ENCODE measurements at places on chromosomes 7 and 10.
A peak's percentile ranks its signal among the peaks of the same experiment; 100 is the strongest.

DNA sequence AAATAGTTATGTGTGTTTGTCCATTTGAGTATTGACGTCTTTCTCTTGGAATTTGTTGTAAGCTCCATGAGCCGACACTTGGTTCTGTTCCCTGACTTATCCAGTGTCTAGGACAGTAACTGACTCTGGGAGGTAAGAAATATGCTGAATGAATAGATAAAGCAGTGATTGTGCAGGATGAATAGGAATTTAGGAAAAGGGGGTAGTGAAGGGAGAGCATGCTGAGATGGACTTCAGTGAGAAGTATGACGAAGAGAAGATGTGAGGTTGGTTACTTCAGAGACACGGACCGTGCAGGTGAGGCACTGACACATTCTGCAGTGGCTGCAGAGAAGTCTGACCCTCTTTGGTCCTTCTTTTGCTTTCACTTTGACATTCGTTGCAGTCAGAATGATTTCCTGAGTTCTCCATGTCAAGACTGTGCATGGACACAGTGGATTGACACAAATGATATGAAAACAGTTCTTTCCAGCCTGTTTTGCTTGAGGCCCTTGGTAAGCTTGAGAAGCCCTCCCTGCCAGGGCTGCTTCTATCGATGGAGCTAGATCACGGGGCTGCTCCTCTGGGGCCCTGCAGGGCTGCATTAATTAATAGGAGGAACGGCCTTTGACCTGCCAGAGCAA is 261.5 kb upstream of the SORCS1 start:
- no peak for DNase-seq

GRCh38 chr7:133645884-133646391 is 393.1 kb downstream of the EXOC4 start:
- DNase-seq: no peak

- DNase-seq: no peak
Observed at GRCh38 chr10:123502983-123503382, 163.2 kb upstream of the GPR26 start.

DNA sequence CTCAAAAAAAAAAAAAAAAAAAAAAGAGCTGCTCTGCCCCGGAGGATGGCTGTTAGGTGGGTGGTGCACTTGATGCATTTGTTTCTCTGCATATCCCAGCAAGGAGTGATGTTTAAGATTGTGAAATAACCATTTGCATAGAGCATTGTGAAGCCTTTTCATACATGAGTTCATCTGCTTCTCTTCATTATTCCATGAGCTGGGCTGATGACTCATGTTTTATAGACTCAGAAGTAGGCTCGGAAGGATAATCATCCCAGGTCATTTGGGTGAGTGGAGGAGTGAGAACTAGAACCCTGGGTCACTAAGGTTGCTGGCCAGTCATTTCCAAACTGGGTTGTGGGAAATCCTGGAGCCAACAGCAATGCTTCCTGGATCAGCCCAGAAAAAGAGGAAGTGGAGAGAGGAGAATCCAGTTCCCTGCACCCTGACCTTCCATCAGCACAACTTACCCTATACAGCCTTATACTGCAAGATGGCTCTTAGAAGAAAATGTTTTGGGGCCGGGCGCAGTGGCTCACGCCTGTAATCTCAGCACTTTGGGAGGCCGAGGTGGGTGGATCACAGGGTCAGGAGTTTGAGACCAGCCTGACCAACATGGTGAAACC is 45.3 kb downstream of the TACC2 start:
- peak; percentile 4 for DNase-seq

- DNase-seq: no peak
Observed at GRCh38 chr10:110457851-110458250, 39.9 kb upstream of the DUSP5 start.

DNA sequence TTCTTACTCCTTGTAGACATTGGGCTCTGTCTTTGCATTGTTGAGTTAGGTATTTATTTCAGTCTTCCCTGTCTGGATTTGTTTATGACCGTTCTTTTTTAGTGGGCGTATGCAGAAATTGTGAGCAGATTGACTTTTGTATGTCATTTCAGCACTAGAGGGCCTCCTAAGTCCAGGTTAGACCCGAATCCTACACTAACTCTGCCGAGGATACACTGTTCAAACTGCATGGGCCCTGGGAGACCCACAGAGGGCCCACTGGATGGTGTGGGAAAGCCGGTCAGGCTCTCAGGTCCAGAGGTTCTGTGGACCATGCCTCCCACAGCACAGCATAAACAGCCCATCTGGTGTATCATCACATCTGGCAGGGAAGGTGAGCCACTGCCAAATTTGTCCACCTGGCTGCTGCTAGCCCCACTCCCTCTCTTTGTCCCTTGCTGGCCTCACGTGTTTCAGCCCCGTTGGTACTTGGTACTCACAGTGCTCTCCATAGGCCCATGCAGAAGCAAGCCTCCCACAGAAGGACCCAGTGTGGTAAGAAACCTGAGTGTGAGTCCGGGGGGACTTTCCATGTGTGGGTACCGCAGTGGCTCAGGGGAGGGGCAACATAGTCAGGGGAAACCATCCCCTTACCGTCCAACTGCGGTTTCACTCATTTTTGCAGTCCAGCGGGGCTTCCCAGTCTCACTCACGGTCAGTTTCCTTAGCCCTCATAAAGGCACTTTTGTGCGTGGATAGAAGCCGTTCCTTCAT is 112.8 kb downstream of the APBB1IP start:
- no peak for DNase-seq

- DNase-seq: no peak
Observed at GRCh38 chr7:137618748-137619147, 228.0 kb downstream of the DGKI start.

DNA sequence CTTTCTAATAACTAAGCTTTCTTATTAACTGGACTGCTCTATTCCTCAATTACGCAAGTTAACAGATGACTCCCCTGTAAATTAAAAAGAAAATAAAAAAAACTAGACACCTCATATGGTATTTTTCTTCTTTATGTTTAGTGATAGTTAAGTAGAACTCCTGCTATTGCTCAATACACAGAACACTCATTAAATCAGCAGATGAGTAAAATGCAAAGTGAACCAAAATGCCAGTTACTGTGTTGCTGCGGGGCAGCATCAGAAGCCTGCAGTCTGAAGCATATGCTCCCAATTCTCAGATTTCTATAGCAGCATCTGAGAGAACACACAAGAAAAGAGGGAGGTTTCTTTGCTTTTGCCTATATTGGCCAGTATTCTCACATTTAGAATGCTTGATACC is 28.4 kb downstream of the CDK6 start:
- DNase-seq: no peak

DNA sequence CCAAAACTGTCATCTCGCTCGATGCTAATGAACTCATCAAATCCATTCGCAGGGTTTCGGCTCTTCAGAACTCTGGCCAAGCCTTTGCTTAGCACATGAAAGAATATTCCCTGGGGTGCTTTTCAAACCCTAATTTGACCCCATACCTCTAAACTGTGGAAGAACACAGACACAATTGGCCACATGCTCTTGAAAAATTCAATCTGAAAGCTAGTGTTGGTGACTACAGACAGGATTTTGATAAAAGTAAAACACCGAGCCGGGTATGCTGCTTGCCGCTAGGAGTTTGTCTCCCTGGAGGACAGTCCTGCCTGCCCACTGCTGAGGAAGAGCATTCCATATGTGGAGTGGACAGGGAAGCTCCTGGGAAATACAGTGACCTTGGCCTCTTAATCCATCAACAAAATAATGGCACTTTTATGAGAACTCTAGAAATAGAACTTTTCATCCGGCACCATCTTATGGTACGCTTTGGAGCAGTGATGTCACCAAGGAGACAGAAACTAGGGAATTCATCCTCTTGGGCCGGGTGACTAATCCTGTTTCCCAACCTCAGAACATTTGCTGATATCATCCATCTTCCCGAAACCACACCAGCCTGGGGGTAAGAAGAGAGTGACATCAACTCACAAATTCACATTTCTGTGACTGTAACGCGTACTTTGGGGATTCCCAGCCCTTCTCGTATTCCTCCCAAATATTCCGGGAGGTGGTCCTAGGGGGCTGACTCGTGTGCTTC is 34.2 kb downstream of the MTURN start:
- no peak for DNase-seq

DNA sequence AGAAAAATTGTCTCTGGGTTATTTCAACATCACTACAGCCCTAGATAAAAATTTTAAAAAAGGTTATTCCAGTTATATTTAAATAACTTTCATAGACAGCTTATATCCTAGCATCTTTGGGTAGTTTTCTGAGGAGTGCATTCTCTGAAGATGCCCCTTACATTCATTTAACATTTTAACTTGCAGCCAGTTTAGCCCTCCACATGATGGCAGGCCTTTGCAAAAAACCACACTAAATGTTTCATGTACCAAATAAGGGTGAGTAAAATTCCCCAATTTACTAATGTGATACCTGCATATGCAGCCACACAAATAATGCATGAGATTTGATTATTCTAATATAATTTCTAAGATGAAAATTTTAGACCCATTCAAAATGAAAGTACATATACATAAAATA is 108.4 kb upstream of the ZWINT start:
- no peak for DNase-seq

DNA sequence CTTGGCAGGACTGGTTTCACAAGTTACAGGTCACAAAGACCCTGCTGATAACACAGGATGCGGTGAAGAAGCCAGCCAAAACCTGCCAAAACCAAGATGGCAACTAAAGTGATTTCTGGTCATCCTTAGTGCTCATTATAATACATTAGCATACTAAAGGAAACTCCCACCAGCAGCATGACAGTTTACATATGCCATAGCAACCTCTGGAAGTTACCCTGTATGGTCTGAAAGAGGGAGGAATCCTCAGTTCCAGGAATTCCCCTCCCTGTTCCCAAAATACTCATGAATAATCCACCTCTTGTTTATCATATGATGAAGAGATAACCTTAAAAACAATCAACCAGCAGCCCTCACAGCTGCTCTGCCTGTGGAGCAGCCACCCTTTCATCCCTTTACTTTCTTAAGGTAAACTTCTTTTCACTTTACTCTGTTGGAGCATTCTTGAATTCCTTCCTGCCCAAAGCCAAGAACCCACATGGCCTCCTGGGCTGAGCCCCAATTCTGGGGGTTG is 21.9 kb downstream of the DPY19L1 start:
- no peak for DNase-seq

DNA sequence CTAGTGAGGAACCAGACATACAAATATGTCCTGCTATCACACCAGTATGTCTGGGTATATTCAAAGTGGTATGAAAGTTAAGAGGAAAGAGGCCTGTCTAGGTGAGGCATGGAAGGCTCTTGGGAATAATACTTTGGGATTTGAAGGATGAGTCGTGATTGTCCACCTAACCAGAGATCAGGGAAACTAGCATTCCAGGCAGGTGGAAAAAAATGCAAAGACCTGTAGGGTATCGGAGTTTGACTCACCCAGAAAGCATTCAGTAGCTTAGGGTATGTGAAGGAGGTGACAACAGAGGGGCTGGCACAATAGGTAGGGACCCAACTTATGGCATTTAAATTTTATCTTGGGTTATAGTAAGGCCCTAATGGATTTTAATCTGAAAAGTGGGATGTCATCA is 950 bp upstream of the GCC1 start:
- no peak for DNase-seq

DNA sequence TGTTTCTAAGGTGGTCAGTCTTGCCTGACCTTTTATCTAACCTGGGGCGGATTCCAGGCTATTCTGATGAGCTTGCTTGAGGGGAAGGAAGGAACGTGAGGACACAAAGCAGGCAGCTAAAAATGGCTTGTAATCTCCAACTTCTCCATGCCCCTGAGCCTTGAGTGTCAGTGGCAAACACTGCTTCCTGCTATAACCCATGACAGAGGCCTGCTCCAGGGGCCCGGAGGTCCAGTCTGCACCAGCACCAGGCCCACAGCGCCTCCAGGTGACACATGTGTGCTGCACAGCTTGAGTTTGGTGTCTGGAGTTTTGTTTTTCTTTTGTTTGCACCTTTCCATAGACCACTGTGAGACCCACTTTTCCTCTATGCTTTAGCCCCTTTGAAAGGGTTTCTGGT is 207.9 kb downstream of the PAXIP1 start:
- no peak for DNase-seq

DNA sequence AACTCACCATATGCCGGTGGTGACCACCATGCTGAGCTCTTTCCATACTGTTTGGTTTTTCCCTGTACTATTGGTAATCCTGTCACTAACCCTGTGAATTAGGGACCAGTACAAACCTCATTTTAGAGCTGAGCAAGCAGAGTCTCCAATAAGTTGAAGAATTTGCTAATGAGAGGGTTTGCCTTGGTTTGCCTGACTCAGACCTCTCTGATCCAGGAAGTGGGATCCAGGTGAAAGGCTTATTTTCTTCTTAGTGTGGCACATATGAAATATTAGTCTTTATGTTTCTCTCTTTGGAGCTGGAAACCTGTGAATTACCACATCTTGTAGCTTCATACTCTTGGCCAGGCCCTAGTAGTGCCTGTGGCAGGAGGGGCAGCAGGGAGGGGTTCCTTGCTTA is 114.1 kb upstream of the IGFBP3 start:
- no peak for DNase-seq

- DNase-seq: no peak
Observed at GRCh38 chr10:29757551-29758297, 123.0 kb upstream of the SVIL start.

DNA sequence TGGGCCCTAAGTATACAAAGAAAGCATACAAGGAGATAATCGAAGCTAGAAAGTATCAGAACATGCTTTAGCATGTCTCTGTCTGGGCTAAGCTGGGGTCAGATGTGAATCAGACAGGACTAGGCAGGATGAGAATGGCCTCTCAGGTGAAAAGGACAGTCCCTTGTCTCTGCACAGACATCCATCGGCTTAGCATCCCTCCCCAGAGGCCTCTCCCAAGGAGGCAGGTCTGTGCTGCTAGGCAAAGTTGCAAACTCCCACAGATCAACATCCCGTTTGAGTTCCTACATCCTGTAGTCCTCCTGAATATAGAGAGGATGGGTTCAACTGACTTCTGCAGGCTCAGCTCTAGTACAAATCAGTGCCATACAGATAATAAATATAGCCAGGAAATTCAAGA is 24.5 kb downstream of the CHST15 start:
- DNase-seq: no peak

DNA sequence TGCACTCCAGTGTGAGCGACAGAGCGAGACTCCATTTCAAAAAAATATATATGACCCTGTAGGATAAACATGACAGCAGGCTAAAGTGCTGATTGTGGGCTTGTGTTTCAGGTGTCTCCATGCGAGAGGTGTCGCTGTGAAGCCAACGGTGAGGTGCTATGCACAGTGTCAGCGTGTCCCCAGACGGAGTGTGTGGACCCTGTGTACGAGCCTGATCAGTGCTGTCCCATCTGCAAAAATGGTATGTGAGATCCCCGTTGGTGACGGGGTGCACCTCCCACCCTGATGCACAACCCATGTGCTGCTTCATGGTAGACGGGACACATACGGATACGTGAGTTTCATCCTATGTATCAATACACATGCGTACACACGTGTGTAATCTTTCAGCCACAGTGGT is 29.2 kb downstream of the VWC2 start:
- DNase-seq: no peak

- no peak for DNase-seq
Observed at GRCh38 chr10:7541137-7542087, 125.4 kb downstream of the ITIH5 start.

Data from gastrocnemius medialis (tissue), 4 donors.